ENCODE measurements at places on chromosomes 16 and 17. TPM values are rescaled to one million over a fixed set of nuclear protein-coding genes. Genes with fewer than 3 reads are reported as not detected.
A peak's percentile ranks its signal among the peaks of the same experiment; 100 is the strongest.

Gene TNFRSF13B
- not detected for total RNA-seq

Gene MT3
- total RNA-seq, result not detected

Gene ST6GALNAC2
- 1.0 TPM for total RNA-seq

Gene MEIOC
- 0.46 TPM for total RNA-seq

DNA sequence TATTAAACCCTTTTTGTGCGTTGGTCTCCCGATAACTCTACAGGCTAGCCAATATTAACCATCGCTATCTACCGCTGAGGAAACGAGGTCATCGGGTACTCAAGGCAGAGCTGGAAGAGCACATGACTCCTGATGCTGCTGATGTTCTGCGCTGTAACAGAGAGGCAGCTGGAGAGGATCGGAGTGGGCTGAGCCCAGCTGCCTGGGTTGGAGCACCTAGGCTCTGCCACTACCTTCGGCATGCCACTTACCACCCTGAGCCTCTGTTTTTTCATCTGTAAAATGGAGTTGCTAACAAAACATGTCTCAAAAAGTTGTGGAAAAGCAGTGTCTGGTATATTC, 432 bp upstream of the SLC46A1 start:
- H3K36me3 ChIP-seq, result no peaks in the 10 kb centered on the region
- no peaks in the 10 kb centered on the region for H3K4me1 ChIP-seq
- no peaks in the 10 kb centered on the region for H3K27me3 ChIP-seq
- DNase-seq, result no peak
- H3K4me3 ChIP-seq, result peak overlapping the region; percentile 46
- no peak overlapping the region for H3K27ac ChIP-seq

DNA sequence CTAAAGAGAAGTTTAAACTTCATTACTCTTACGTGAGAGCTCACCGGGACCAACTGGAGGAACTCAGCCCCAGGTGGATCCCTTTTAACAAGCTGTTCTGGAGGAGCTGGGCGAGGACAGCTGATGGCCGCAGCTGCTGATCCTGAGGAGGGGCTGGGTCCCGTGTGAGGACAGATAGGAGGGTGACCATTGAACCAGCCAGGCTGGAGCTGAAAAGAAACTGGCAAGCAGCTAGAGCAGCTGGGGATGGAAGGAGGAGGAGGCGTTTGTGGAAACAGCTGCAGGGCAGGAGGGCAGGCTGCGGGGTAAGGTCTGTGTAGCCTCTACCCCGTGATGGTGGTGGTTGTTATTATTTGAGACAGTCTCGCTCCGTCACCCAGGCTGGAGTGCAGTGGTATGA, 119.5 kb downstream of the AATF start:
- no peak overlapping the region for H3K27ac ChIP-seq
- peaks cover 30% of the 10 kb centered on the region for H3K27me3 ChIP-seq
- H3K4me3 ChIP-seq, result no peak overlapping the region
- no peak for DNase-seq
- H3K36me3 ChIP-seq, result no peaks in the 10 kb centered on the region
- H3K4me1 ChIP-seq, result no peaks in the 10 kb centered on the region

GRCh38 chr17:77436058-77436442, 295.3 kb downstream of the SEC14L1 start:
- H3K36me3 ChIP-seq, result no peaks in the 10 kb centered on the region
- H3K27me3 ChIP-seq, result no peaks in the 10 kb centered on the region
- no peak overlapping the region for H3K4me3 ChIP-seq
- H3K27ac ChIP-seq, result peak overlapping the region; percentile 83
- peak; percentile 82 for DNase-seq

GRCh38 chr16:50081428-50082018, 15.8 kb downstream of the HEATR3 start:
- H3K27ac ChIP-seq, result no peak overlapping the region
- peaks cover 30% of the 10 kb centered on the region for H3K36me3 ChIP-seq
- no peaks in the 10 kb centered on the region for H3K27me3 ChIP-seq
- no peak overlapping the region for H3K4me3 ChIP-seq
- no peak for DNase-seq

DNA sequence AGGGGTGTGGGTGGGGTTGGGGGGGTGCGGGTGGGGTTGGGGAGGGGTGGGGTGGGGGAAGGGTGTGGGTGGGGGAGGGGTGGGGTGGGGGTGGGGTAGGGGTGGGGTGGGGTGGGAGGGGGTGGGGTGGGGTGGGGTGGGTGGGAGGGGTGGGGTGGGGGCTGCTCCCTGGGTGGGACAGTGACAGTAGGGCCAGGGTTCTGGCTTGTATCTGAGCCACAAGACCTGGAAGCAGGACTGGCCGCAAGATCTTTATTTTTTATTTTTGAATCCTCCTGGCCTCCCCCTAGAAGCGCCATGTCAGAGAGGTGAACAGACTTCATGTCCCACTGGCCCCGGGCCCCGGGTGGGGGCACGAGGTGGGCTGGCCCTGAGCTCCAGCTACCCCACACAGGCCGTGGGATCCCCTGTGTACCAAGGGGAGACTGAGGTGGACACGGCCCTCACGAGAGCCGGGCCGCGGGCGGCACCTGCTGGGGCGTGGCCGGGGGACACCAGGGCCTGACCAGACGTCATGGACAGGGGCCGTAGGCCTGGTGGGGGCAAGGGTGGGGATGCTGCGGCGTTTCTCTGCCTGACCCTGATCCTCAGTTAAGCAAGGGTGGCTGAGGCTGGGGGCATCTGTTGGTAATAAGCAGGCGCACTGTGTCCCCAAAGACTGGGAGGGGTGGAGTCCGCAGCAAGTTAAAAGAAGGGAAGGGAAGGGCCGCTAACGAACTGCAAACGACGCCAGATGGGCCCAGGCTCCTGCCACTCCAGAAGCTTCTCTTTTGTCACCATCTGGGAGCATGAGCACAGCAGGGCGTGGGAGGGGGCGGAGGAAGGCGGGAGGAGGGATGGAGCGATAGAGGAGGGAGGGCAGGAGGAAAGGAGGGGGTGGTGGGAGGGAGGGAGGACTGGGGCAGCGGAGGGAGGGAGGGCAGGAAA, 22.3 kb upstream of the PABPN1L start:
- no peaks in the 10 kb centered on the region for H3K4me1 ChIP-seq
- no peaks in the 10 kb centered on the region for H3K36me3 ChIP-seq
- H3K27me3 ChIP-seq, result no peaks in the 10 kb centered on the region
- no peak overlapping the region for H3K27ac ChIP-seq
- no peak for DNase-seq
- H3K4me3 ChIP-seq, result no peak overlapping the region

DNA sequence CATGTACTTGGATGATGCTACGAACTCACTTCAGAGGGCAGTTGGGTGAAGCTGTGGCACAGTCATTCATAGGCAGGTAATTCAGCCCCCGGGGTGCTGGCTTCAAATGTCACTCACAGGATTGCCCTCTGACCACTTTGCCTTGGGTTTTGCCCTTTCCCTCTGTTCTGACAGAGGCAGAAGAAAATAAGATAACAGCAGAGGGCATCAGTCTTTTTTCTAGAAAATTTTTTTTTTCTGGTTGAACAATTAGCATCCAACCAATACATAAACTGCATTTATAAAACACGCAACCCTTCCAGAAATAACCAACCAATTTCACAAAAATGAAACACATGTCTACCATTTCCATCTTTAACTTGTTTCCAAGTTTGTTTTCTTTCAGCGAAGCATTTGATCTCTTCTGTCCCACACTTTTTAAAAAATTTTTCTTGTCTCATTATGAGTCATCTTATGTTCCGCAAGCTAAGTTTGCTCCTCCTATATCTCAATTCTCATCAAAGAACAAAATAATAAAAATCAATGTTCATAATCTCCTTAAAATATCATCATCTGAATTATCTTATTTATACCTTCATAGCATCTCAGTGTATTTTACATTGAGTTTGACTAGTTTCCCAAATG, 15.6 kb downstream of the NACA2 start:
- no peaks in the 10 kb centered on the region for H3K36me3 ChIP-seq
- H3K27ac ChIP-seq, result no peak overlapping the region
- H3K4me1 ChIP-seq, result no peaks in the 10 kb centered on the region
- DNase-seq, result no peak
- no peak overlapping the region for H3K4me3 ChIP-seq

DNA sequence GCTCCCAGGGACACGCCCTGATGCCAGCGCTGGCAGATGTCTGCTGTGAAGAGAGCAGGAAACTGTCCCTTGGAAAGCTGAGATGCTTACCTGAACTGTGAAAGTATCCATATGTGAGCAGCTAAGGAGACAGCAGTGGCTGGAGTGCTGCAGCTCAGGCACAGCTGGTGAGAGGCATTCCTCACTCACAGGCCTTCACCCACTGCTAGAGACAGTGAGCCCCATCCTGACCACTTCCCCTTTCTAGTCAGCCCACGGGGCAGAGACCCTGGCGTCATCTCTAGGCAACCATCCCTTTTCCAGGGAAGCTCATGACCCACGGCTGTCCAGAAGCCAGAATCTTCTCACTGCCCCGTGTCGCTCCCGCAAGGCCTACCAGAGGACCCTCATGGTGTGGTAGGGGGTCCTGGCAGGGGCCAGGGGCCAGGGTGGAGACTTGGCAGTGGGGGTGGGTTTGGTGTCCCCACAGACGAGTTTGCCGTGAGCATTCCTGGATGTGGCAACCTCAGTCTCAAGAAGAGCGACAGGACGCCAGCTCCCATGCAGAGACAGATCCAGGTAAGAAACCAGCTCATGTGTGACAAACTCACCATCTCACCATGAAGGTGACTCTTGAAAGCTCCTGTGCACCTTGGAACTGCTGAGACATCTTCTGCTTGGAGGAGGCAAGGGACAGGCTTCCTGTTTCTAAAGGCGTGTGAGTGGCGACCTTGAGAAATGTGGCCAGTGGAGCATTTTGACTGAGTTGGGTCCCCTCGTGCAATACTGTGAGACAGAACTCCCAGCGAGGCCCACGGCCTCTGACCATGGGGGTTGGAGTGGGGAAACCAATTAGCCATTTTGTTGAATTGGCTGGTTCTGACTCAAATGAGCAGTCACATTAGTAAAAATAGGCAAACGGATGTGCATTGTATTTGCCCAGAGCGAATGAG, at the start of gene SCIMP:
TSS of gene SCIMP (minus strand) at position 216 of the 932 bp plus-strand sequence. CDS start at position 111, 105 bp downstream.
- DNase-seq, result no peak
- H3K27ac ChIP-seq, result no peak within 1 kb of the TSS
- H3K36me3 ChIP-seq, result no peaks in the 10 kb centered on the region
- no peaks in the 10 kb centered on the region for H3K27me3 ChIP-seq
- H3K4me1 ChIP-seq, result no peaks in the 10 kb centered on the region

DNA sequence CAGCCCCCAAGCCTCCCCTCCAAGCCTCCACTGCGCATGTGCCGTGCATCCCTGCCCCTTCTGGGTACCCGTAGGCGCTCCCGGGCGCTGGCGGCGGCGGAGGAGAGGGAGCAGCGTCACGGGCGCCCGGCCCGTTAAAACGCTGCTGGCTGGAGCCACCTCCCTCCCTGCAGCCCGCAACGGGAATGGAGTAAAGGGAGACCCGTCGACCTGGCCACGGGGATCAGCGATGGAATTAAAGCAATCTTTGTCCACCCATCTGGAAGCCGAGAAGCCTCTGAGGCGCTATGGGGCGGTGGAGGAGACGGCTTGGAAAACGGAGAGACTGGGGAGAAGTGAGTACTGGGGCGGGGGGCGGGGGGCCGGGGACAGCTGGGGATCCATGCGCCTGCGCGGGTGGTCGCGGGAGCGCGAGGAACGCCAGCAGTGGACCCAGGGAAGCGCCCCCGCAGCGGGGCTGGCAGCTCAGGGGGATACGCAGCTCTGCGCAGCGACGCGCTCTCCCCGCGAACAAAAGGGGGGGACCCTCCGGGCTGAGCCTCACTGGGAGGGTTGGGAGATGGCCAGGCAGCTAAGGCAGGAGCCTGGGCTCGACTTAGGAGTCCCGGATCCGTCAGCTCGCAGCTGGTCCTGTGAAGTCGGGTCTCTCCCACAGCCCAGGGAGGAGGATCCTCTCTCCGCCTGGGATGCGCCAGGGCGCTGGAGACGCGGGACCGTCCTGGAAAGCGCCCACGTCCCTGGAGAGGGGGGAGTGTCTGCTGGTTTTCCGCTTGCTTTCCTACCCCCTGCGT, at the start of gene BMERB1:
TSS of gene BMERB1 (plus strand) at position 164 of the 791 bp plus-strand sequence. CDS start at position 230, 66 bp downstream.
- H3K4me1 ChIP-seq, result peaks cover 4% of the 10 kb centered on the region
- H3K36me3 ChIP-seq, result no peaks in the 10 kb centered on the region
- peak within 1 kb of the TSS; percentile 53 for H3K4me3 ChIP-seq

DNA sequence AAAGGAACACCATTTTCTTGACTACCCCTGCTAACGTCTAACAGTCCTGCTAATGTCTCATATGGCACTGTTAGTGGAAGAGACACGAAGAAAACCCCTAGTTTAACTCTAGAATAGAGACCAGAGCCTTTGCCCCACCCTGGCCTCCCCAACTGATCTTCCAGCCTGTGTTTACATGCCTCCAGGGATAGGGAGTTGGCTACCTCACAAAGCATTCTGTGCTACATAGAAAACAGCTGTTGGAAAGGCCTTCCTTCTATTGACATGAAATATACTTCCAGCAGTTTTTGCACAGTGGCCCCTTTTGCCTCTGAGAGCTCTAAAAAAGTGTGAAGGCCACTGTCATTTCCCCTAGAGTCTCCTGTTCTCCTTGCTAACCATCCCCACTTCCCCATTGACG, 73.1 kb downstream of the ASIC2 start:
- no peak for DNase-seq
- H3K27ac ChIP-seq, result no peak overlapping the region
- no peaks in the 10 kb centered on the region for H3K36me3 ChIP-seq
- H3K4me3 ChIP-seq, result no peak overlapping the region

DNA sequence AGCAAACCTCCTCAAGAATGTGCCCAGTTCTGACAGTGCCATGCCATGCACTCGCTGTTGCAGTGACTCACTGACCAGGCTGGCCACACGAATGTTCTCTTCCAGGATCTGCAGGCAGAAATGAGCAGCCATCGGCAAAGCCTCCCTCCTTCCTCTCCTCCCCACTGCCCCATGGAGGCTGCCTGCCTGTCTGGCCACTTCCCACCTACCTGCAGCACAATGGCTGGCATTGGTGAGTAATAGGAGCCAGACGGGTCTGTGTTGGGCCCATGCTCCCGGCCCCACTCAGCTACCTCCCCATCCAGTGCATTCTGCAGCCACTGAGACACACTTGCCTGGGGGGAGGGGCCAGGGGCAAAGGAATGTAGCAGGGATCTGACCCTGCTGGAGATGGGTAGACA, 2.8 kb upstream of the MATCAP1 start:
- peaks cover 7% of the 10 kb centered on the region for H3K27me3 ChIP-seq
- peaks cover 4% of the 10 kb centered on the region for H3K4me1 ChIP-seq
- no peaks in the 10 kb centered on the region for H3K36me3 ChIP-seq
- H3K4me3 ChIP-seq, result no peak overlapping the region
- H3K27ac ChIP-seq, result no peak overlapping the region
- DNase-seq, result no peak

All from cardiac muscle cell (in vitro differentiated cells and primary cell).